Naive B cell (primary cell): ENCODE measurements at places on chromosomes 13 and 19. TPM values are rescaled to one million over a fixed set of nuclear protein-coding genes. Genes with fewer than 3 reads are reported as not detected.

GRCh38 chr13:110916301-110917142 lies 1.7 kb upstream of the ANKRD10 start:
- H3K36me3 ChIP-seq, result no peaks in the 10 kb centered on the region
- H3K27me3 ChIP-seq, result peaks cover 1% of the 10 kb centered on the region
- DNase-seq, result peak; percentile 17
- H3K27ac ChIP-seq, result no peak overlapping the region
- peaks cover 47% of the 10 kb centered on the region for H3K4me1 ChIP-seq

DNA sequence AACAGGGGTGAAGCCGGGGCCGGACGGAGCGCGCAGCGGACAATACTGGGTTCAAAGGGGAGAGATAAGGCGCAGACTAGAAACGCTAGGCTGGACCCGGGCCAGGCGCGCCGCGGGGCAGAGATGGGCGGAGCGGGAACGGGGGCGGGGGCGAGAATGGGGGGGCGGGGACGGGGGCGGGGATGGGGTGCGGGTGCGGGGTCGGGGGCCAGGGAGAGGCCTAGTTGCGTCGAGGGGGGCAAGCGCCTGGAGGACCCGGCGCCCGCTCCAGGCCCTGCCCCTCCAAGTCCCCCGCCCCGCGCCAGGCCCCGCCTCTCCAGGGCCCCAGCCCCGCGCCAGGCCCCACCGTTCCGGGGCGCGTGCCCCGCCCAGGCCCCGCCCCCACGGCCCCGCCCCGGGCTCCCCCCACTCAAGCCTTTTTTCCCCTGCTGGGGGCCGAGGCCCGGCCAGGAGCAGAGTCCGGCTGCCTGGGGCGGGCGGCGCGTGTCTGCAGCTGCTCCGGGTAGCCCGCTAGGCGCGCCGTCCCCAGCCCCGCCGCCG lies at the start of gene CERS4:
Gene CERS4 (plus strand): TSS at position 449 of the 540 bp plus-strand sequence. CDS start 41,707 bp downstream, outside the sequence.
- peaks cover 51% of the 10 kb centered on the region for H3K4me1 ChIP-seq
- H3K27me3 ChIP-seq, result no peaks in the 10 kb centered on the region
- peak within 1 kb of the TSS; percentile 98 for H3K27ac ChIP-seq
- H3K36me3 ChIP-seq, result no peaks in the 10 kb centered on the region

- no peak for DNase-seq
- no peaks in the 10 kb centered on the region for H3K27me3 ChIP-seq
- peaks cover 39% of the 10 kb centered on the region for H3K36me3 ChIP-seq
- H3K4me1 ChIP-seq, result peaks cover 10% of the 10 kb centered on the region
These were observed 44.8 kb upstream of the LPAR6 start for GRCh38 chr13:48457578-48458242.

- peak overlapping the region; percentile 83 for H3K4me3 ChIP-seq
- no peaks in the 10 kb centered on the region for H3K27me3 ChIP-seq
- peaks cover 36% of the 10 kb centered on the region for H3K4me1 ChIP-seq
These were observed 1.2 kb downstream of the ZSWIM4 start for GRCh38 chr19:13796301-13797057.

DNA sequence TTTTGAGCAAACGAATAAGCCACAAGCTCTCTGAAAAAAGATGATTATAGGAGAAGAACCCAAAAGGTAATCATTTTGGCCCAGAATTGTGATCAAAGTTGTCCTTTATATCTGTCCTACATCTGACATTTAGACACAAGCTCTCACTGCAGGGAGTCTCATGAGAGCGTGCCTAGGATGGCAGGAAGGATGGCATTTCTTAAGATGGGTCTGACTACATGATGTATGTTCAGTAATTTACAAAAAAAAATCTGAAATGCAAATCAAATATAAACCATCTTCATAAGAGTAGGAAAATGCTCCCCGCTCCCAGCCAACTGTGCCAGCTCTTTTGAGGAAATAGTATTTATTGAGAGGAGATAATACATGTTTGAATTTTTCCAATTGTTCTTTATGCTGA lies 81.0 kb upstream of the MBNL2 start:
- H3K27me3 ChIP-seq, result peaks cover 53% of the 10 kb centered on the region
- H3K27ac ChIP-seq, result no peak overlapping the region
- H3K4me1 ChIP-seq, result no peaks in the 10 kb centered on the region
- no peak for DNase-seq
- H3K4me3 ChIP-seq, result no peak overlapping the region

DNA sequence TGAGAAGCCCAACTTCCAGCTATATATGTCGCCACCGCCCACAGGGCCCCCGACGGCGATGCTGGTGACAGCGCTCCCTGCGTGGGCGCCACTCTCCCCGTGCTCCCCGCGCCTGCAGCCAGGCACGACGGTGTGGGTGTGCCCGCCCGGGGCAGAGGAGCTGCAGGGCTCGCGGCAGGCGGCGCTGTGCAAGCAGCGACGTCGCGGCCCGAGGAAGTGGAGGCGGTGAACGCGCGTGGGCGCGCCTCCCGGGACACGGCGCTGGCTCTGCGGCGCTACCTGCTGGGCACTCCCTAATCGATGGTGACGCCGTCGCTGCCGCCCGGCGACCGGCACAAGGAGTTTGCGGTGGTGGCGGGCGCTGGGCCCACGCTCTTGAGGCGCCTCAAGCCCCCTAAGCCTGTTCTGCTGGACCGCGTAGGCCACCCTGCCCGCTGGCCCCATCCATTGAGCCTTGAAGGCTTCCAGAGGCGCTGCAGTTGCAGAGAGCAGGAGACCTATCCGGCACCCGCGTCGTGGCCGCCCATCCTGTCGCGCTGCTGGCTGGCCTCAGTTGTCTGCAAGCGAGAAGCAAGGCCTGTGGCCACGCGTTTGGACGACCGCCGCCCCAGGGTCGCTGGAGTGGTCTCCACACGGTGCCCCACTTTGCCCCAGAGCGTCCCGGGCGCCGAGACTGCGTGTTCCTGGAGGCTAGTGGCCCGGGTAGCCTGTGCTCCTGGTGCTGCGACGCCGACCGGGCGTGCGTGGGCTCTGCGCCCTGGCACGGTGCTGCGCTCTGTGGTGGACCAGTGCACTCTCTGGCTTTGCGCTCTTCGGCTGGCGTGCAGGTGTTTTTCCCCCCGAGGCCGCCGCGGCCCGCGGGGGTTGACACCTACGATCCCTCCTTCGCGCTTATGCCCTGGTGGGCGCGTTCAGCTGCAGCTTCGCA lies 23.1 kb downstream of the LRFN3 start:
- H3K27me3 ChIP-seq, result peaks cover 19% of the 10 kb centered on the region
- peaks cover 7% of the 10 kb centered on the region for H3K4me1 ChIP-seq
- peak; percentile 45 for DNase-seq
- peak overlapping the region; percentile 16 for H3K4me3 ChIP-seq

DNA sequence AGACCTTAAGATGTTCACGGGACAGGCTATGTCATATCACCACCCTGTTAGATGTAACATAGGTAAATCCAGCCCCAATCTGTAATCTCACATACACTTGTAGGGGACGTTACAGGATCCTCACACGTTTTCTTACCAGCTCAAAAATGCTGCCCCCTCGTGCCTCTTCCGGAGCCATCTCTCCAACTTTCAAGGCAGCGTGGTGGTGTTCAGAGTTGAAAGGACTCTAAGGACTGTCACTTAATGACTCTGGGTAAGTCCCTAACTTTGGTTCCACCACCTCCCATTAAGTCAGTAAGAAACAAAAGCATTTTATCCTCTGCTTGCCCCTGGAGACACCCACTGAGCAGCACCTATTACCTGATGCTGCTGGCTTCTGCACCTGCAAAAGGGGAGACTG lies 4.4 kb downstream of the MED26 start:
- H3K4me3 ChIP-seq, result no peak overlapping the region
- no peaks in the 10 kb centered on the region for H3K27me3 ChIP-seq
- peaks cover 81% of the 10 kb centered on the region for H3K4me1 ChIP-seq
- no peaks in the 10 kb centered on the region for H3K36me3 ChIP-seq
- peak overlapping the region; percentile 62 for H3K27ac ChIP-seq

GRCh38 chr13:96946709-96947311 lies 47.5 kb downstream of the OXGR1 start:
- DNase-seq, result no peak
- no peaks in the 10 kb centered on the region for H3K4me1 ChIP-seq
- H3K36me3 ChIP-seq, result no peaks in the 10 kb centered on the region
- no peaks in the 10 kb centered on the region for H3K27me3 ChIP-seq
- H3K4me3 ChIP-seq, result no peak overlapping the region
- H3K27ac ChIP-seq, result no peak overlapping the region

GRCh38 chr19:15412832-15413231 lies 6.0 kb downstream of the AKAP8L start:
- H3K36me3 ChIP-seq, result no peaks in the 10 kb centered on the region
- no peaks in the 10 kb centered on the region for H3K27me3 ChIP-seq
- DNase-seq, result no peak
- H3K27ac ChIP-seq, result no peak overlapping the region
- H3K4me1 ChIP-seq, result peaks cover 10% of the 10 kb centered on the region

DNA sequence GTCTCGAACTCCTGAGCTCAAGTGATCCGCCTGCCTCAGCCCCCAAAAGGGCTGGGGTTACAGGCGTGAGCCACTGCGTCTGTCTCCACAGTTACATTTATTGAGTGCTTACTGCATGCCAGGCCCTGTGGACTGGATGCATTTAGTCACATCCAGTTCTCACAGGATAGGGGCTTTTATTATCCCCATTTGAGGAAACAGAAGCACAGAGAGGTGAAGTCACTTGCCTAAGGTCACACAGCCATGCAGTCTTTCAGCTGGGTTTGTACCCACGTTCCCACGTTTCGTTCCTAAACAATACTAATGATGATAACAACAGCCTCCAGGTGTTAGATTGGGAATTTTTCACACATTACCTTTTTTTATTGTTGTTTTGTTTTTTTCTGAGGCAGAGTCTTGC lies 9.1 kb upstream of the EBI3 start:
- no peak overlapping the region for H3K27ac ChIP-seq
- H3K27me3 ChIP-seq, result no peaks in the 10 kb centered on the region
- no peak overlapping the region for H3K4me3 ChIP-seq
- no peak for DNase-seq

- DNase-seq, result no peak
- no peaks in the 10 kb centered on the region for H3K27me3 ChIP-seq
- peaks cover 18% of the 10 kb centered on the region for H3K4me1 ChIP-seq
- H3K27ac ChIP-seq, result no peak overlapping the region
- H3K4me3 ChIP-seq, result no peak overlapping the region
These were observed 12.0 kb downstream of the B3GNT3 start for GRCh38 chr19:17806945-17807344.

GRCh38 chr19:6767357-6768235 lies at the start of gene SH2D3A:
Gene SH2D3A (minus strand): TSS chr19:6767435. CDS start chr19:6763748, 3,687 bp downstream.
- H3K27ac ChIP-seq, result peak within 1 kb of the TSS; percentile 97
- H3K27me3 ChIP-seq, result no peaks in the 10 kb centered on the region
- peak within 1 kb of the TSS; percentile 92 for H3K4me3 ChIP-seq
- DNase-seq, result peak; percentile 92
- peaks cover 56% of the 10 kb centered on the region for H3K4me1 ChIP-seq
- no peaks in the 10 kb centered on the region for H3K36me3 ChIP-seq

GRCh38 chr13:51806566-51806965 lies 2.6 kb upstream of the DHRS12 start:
- H3K27ac ChIP-seq, result peak overlapping the region; percentile 71
- H3K4me3 ChIP-seq, result no peak overlapping the region

DNA sequence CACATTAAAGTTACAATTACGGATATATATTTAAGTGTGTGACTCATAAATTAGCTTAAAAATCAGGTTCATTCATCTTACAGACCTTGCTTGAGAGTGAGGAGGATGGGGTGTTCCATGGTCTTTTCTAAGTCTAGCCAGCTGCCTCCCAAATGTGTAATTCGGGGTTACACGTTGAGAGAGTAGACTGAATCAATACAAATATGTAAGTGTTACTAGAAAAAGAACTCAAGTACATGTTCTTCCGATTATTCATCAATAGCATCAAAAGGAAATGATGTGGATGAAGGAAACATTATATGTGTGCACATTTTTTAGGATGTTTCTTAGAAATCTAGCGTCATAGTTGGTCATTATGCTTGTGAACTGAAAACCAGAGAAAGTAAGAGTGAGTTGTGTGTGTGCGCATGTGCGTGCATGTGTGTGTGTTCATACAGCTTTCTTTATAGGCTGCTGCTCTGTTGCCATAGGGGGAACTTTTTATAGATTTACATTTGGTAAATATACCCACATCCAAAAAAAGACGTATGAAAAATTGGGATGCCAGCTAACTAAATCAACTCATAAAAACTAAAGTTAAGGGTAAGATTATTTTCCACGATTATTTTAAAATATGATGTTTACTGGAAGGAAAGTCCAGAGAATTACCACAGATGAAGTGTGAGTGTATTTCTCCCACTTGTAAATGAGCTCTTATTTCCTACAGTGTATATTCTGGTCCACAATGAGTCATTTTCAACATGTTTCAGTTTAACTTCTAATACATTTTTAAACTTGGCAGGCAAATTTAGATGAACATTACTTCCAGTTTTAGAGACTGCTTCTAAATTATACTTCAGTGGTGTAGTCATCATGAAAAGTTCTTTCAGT lies 82.4 kb downstream of the PIBF1 start:
- H3K36me3 ChIP-seq, result peaks cover 17% of the 10 kb centered on the region

GRCh38 chr13:112774829-112775565 lies 85.2 kb downstream of the ATP11A start:
- peaks cover 7% of the 10 kb centered on the region for H3K4me1 ChIP-seq
- H3K36me3 ChIP-seq, result no peaks in the 10 kb centered on the region
- H3K4me3 ChIP-seq, result no peak overlapping the region
- DNase-seq, result no peak

LRRC25 gene
- polyA plus RNA-seq, result 16.3 TPM

ZNF223 gene
- polyA plus RNA-seq, result 3.0 TPM

C1QTNF9B gene
- not detected for polyA plus RNA-seq

TICAM1 gene
- polyA plus RNA-seq, result 22.4 TPM

FFAR2 gene
- polyA plus RNA-seq, result not detected

RFPL4AL1 gene
- not detected for polyA plus RNA-seq

IGFL1 gene
- polyA plus RNA-seq, result not detected
